ENCODE measurements at places on chromosomes 5 and 9.

DNA sequence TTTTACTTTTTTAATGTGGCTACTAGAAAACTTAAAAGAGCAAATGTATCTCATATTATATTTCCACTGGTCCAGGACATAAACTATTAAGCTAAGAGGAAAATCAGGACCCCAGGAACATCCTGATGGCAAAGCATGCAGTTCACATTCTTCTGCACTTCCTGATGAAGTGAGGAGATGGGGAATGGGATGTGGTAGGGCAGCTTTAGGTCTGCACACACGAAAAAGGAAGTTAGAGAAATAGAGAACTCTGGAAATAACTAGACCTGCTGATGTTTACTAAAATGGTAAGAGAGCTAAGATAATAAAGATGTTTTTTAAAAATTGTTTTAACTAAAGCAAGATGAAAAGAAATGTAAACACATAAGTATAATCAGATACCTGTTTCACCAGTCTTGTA is 39.7 kb upstream of the NIPBL start:
- DNase-seq = no peak

DNA sequence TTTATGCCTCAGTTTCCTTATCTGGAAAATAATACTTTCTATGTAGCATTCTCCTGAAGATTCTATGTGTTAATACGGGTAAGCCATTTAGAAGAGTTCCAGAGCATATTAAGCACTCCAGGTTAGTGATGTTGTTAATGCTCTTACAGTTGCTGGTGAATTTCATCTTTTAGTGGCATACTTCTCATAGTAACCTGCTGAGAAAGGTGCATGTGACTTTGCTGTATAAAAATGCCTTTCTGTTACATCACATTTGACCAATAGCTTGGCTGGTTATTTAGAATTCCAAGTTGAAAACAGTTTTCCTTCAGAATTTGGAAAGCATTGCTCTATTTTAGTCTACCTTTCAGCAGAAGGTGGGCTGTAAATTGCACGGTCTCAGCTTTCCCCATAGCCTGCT is 27.2 kb downstream of the GCNT1 start:
- no peak for DNase-seq

DNA sequence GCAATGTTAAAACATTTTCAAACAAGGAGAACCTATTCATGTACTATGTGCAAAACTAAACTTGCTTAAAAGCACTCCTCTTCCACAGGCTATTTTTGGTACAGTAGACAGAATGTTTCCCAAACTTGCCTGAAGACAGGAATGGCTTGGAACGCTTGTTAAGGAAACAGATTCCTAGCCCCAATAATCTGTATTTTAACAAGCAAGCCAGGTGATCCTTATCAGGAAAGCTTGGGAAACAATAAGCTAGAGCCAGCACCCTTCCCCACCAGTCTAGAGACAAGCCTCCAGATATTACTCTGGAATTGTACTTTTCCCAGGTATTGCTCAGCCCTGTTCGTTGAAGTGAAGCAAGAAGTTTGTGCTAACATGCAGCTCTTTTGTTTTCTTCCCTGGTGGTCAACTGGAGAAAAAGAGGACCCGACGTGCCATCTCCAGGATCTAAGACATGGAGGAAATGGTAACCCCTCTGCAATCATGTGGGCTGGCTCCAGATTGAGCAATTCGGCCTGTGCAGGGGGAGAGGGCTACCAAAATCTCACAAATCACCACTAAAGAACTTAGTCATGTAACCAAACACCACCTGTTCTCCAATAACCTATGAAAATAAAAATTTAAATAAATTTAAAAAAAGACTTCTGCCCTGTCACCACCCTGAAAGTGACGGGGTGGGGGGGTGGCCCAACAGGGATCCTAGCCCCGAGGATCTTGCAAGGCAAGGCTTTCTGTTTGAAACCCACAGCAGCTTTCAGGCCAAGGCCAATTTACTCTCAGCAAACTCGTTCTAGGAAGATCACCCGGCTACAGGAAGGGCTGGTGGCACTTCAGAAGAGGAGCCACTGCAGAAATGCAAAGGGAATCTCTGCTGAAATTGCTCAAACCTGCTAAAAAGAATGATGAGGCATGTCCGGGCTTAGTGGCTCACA is 48.6 kb downstream of the SHB start:
- no peak for DNase-seq

DNA sequence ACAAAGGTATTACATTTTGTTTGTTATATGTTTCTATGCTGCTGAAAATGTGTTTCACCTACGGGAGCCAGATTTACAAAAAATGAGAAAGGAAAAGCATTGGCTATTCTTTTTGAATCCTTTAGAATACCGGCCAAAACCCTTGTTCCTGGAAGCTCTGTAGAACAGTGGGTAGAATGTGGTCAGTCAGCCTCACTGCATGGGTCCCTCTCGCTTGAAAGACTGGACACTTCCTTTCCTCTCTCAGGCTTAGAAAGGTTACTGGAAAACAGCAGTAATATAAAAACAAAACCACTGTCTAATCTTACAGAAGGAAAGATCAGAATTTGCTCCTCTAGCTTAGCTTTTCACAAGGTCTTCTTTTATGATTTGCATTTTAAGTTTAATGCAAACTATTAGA is 45.1 kb downstream of the OSTF1 start:
- no peak for DNase-seq

DNA sequence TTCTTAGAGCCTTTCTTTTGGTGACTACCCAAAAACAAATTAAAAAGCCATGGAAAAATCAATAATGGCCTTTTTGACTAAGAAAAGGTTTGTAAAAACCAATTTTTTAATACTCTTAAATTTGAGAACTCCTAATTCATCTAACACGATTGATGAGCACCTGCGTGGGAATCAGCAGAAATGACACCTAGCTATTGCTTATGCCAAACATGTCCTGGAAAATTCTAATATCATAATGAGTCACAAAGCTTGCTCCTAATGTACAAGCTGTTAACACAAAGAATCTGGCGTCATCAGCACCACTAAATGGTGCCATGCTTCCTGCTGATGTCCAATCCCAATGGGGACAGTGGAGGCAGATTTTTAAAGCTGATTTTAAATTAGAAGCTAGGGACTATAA is 146.2 kb upstream of the LRRTM2 start:
- no peak for DNase-seq

DNA sequence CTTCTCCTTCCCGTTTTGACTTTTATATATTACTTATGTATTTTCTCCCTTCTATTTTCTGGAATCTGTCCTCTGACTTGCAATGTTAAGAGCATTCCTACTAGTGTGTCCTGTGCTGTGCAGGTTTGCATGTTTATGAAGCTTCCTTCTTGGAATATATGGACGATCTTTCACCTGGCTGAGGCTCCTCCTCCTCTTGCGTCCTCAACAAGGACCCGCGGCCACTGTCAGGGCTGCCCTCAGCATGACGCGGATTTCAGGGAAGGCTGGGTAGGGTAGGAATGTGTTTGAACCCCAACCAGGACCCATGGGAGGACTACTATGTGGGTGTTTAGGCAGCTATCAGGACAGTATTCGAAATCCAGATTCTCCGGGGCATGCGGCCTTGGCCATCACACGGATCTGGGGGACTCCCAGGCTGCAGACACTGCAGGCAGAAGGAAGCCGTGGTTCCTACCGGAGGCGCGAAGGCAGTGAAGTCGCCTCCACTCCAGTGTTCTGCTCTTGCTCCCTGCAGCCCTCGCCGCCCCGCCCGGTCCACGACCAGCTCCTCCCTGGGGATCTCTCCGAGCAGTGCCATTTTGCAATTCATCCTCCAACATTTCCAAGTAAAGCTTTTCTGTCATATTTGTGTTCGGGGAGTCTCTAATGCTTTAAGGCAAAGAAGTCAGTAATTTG is 37.0 kb upstream of the OSMR start:
- DNase-seq = no peak

DNA sequence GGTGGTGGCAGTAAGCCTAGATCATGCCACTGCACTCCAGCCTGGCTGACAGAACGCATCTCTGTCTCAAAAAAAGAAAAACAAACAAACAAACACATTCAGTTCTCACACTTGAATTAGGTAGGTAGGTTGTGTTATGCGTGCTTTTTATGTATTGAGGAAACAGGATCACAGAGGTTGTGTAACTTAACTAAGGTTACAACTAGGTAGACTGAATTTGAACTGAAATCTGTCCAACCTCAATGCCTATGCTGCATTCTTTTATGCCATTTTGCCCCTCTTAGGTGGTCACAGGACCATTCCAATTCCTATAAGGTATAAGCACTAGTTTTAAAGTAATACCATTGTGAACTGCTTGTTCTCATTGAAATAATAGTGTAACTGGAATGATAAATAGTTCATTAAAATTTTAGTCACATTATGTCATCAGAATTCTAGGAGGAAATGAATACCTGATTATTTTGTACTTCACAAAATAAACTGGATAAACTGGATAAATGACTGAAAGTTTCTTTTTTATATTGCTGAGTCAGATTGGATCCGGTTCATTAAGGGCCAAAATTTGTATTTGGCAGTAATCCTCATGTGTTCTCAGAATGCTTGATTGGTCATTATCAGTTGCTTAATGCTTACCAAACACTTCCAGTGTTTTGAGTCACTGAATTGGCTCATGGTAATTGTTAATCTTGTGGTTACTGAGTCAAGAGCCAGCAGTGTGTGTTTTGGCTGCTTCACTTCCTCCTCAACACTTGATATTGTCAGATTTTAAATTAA is 7.1 kb downstream of the UBAP1 start:
- peak; percentile 78 for DNase-seq

GRCh38 chr5:1782385-1783215 is 17.0 kb downstream of the MRPL36 start:
- no peak for DNase-seq

GRCh38 chr5:179865491-179866240 is 7.0 kb upstream of the MRNIP start:
- DNase-seq = no peak

GRCh38 chr5:90285581-90285980 is 124.0 kb downstream of the CETN3 start:
- DNase-seq = no peak

GRCh38 chr9:100086097-100086635 is 12.6 kb downstream of the ERP44 start:
- DNase-seq = no peak

GRCh38 chr9:115442054-115442453 is 324.1 kb upstream of the TNC start:
- no peak for DNase-seq

- DNase-seq = no peak
These were observed 136.6 kb upstream of the EPB41L4A start for GRCh38 chr5:112555691-112556090.

DNA sequence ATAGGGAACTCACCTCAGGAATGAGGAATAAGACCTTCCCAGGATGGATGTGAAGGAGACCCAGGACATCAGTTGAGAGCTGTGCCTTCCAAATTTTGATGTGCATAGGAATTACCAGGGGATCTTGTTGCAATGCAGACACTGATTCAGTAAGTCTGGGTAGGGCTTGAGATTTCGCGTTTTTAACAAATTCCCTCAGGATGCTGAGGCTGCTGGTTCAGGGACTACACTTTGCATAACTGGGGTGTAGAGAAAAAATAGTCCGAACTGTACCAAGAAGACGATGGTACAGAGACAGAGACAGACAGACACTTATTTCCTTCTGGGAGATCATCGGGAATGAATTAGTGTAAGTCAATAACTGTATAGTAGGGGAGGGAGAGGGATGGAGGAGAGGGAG is 82.3 kb upstream of the FREM1 start:
- DNase-seq = no peak

DNA sequence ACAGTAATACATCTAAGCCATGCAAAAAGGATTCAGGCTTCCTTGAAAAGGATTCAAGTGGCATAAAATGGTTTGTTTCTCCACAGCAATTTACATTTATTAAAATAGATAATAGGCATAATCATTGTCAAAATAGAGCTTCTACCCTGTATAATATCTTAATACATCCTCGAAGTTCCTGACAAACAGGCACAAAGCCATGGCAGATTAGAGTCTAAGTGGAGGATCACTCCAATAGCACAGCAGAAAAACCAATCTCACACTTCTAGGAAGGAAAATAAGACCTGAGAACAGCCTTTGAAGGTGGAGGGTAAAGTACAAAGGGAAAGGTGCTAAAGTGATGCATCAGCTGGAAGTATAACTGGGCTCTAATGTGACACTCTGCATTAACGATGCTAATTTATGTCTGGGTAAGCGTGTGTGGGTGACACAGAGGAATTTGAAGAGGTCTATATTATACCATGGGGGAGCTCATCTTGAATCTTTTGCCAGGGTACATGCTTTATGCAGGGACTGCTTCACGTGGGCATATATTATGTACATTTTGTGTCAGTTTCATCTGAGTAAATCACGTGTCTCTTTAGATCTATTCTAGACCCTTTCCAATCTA is 28.8 kb downstream of the PPP2R2B start:
- DNase-seq = no peak

DNA sequence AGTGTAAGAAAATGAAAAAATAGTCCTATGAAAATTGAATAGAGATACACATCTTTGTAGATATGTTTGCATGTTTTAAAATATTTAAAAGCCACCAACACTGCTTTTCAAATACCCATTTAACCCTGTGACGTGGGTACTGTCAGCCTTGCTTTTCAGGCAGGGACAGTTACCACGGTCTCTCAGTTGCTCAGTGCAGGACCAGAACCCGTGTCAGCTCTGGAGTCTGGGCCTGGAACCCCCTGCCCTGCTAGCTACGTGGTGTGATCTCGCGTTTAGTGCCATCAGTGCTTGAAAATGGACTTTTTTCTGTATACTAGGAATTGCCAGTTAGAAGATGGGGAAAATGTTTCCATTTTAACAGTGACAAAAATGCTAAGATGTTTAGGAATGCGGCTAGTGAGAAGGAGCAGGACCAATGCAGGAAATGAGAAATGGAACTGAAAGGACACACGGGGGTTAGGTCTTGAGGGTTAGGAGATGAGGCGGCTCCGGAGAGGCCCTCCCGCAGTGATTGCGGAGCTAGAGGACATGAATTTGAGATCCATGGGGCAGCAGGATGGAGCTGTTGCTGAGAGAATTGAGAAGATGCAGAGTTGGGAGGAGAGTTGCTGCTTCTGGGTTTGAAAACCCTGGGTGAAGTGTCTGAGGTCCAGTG is 13.7 kb downstream of the RNU6ATAC start:
- no peak for DNase-seq

DNA sequence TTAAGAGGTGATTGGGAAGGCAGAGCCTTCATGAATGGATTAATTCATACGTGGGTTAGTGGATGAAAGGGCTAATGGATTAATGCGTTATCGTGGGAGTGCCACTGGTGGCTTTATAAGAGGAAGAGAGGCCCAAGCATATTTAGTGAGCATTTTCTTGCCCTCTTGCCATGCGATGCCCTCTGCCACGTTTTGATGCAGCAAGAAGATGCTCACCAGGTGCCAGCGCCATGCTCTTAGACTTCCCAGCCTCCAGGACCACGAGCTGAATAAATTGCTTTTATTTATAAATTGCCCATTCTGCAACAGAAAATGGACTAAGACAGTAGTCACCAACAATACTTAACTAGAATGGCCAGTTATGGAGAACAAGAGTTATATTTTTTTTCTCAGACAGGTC is 24.2 kb downstream of the DAPK1 start:
- DNase-seq = no peak

Data from AG09319 (cell line).